ENCODE measurements at places on chromosomes 4 and X.
A peak's percentile ranks its signal among the peaks of the same experiment; 100 is the strongest.

DNA sequence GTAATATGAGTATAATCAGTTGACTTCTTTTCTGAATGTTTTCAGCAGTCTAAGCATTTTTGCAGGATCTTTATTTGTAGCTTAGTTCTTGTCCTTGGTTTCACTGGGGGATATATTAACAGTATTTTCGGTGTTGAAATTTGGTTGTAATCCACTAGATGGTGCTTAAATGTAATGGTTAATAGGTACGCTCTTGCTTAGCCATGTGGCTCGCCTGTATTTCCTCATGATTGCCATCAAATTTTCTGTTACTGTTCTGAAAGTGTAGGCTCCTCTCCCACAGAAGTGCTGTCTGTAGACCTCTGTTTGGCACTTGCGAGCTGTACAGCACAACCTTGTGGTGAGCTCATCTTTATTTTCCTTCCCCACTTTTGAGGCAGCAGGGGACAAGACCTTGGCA is 3.9 kb upstream of the FAAH2 start:
- DNase-seq, result no peak

GRCh38 chr4:2249526-2250356 is 7.8 kb upstream of the HAUS3 start:
- no peak for DNase-seq

GRCh38 chrX:96776966-96777365 is 92.3 kb downstream of the DIAPH2 start:
- no peak for DNase-seq

DNA sequence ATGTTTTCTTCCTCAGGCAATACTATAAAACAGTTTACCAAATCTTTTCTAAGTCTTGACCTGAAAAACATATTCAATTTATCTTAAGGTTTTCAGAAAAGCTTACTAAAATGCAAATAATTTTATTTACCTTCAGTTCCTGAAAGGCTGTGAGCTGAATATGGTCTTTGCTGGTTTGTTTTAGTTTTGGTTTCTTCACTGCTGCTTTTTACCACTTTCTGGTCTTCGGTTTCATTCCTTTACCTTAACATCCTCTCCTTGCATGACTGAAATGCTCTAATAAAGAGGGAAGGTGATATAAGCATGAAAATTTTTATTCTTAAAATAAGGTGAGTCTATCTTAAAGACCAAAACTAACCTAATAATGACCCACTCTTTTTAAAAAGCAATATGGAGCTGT is 97.1 kb upstream of the NRK start:
- no peak for DNase-seq

DNA sequence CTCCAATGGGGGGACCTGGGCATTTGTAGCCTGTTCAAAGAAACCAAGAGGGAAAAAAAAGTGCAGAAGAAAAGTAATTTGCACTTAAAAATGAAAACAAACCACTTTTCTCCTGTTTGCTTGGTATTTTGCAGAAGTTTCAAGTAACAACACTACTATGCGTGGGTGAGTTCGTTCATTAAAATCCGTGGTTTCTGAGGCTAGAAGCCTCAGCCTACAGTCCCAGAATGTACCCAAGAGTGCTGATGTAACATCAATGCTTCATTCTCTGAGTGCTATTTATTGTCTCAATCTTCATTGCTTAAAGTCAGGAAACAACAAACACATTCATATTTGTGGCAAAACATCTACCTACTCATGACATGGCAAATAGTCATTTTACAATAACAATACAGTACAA is 29.2 kb downstream of the LGI2 start:
- no peak for DNase-seq

- DNase-seq, result no peak
Observed at GRCh38 chr4:139735381-139736273, 70.0 kb downstream of the MGST2 start.

GRCh38 chrX:24282381-24283126 is 31.3 kb downstream of the SUPT20HL2 start:
- DNase-seq, result no peak

- no peak for DNase-seq
Observed at GRCh38 chrX:105723966-105724735, 98.2 kb upstream of the NRK start.

- no peak for DNase-seq
Observed at GRCh38 chr4:108227923-108228322, 59.2 kb upstream of the LEF1 start.

- DNase-seq, result no peak
Observed at GRCh38 chr4:70759627-70760026, 37.9 kb downstream of the RUFY3 start.

GRCh38 chr4:188942606-188943005 is 803.4 kb downstream of the TRIML1 start:
- no peak for DNase-seq

- no peak for DNase-seq
Observed at GRCh38 chrX:19886375-19886774, 1.0 kb downstream of the SH3KBP1 start.

DNA sequence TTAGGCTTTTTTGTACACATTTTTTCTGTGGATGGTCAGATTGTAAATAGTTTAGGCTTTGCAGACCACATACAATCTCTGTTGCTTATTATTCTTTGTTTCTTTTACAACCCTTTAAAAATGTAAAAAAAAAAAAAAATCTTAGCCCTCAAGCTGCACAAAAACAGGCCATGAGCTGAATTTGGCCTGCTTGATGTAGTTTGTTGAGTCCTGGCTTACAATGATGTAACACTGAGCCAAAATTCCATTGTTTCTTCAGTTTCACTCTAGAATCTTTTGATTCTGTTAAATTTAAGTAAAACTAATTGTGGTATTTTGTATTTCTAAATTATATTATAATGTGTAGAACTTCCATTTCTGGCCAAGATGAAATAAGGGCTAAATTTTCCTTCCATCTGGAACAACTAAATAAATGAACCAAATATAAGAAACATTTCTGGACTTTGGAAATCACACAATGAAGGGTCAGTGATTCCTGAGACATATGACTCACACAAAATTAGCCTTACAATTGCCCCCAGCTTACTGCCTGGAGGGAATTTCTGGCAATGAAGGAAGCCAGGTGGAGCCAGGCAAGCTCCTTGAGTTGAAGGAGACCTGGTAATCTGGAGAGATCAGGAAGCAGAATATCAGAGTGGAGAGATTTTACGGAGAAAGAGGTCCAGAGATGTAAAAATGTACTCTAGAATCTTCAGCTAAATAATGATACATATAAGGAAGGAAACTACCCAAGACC is 29.8 kb downstream of the IQCM start:
- no peak for DNase-seq

GRCh38 chr4:102759831-102760644 is 730 bp downstream of the MANBA start:
- peak; percentile 1 for DNase-seq

DNA sequence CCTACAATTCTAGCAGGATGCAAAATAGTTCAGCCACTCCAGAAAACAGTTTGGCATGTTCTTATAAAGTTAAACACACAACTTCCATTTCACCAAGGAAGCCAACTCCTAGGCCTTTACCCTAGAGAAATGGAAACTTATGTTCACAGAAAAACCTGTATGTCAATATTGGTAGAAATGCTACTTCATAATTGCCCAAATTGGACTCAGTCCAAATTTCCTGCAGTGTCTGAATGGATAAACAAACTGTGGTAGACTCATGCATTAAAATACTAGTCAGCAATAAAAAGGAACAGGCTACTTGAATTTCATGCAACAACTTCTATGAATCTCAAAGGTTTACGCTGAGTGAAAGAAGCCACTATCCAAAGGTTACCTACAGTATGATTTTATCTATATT is 1738.8 kb upstream of the IGFBP7 start:
- no peak for DNase-seq

DNA sequence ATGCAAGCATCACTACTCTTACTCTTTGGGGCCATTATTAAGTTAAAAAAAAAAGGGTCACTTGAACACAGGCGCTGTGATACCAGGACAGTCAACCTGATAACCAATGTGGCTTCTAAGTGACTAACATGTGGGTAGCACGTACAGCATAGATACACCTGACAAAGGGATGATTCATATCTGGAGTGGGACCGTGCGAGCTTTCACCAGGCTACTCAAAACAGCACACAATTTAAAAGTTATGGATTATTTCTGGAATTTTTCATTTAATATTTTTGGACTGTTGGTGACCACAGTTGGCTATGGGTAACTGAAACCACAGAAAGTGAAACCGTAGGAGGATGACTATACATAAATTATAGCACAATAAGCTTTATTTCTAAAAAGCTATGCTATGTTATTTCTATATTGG is 113.8 kb upstream of the STIM2 start:
- DNase-seq, result peak; percentile 13

GRCh38 chr4:185598846-185599552 is 63.7 kb upstream of the PDLIM3 start:
- DNase-seq, result no peak

- no peak for DNase-seq
Observed at GRCh38 chr4:69773484-69773883, 13.1 kb upstream of the SULT1B1 start.

DNA sequence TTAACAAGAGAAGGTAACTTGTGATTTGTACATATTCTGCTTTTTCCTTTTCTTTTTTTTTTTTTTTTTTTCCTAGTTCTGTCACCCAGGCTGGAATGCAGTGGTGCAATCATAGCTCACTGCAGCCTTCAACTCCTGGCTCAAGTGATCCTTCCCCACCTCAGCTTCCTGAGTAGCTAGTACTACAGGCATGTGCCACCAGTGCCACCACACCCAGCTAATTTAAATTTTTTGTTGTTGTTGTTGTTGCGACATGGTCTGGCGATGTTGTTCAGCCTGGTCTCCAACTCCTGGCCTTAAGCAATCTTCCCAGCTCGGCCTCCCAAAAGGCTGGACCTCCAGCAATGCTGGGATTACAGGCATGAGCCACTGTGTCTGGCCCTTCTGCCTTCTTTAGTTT is 1.5 kb upstream of the TACR3 start:
- DNase-seq, result no peak

- DNase-seq, result no peak
Observed at GRCh38 chrX:38347136-38347535, 5.3 kb upstream of the OTC start.

- DNase-seq, result no peak
Observed at GRCh38 chrX:64570204-64570603, 175.0 kb upstream of the MTMR8 start.

- DNase-seq, result no peak
Observed at GRCh38 chr4:76977736-76978350, 28.3 kb downstream of the SEPTIN11 start.

DNA sequence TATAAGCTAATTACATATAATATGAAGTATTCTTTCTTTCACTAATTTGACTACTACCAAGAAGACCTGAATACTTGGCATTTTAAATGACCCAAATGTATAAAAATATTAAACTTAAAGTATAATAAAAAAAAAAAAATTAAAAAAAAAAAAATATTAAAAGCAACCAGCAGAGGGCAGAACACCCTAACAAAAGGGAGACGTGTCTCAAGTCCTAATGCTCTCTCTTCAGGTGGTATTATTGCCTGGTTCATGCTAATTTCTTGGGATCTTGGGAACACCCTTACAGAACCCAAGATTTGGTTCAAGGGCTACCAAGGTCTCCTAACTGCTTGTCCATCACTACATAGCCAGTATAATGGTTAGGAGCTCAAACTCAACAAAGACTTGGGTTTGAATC is 754.8 kb downstream of the RAB28 start:
- no peak for DNase-seq

- no peak for DNase-seq
Observed at GRCh38 chr4:5899881-5900280, 7.0 kb upstream of the CRMP1 start.

DNA sequence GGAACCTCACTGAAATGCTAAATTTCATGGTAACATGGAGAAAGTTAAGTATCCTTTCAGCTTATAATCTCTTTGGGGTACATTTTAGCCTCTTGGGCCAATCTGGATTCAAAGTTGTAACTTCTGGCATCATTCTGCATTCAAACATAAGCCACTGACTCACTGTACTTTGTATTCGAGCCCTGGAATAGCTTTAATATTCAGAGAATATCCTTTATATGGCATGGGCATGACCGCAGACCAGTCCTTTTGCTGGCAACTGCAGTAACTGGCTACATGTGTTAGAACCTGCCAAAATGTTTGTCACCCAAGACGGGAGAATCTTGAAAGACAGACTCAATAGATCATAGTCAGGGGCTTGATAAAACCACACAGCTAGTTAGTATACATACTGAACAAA is 3.3 kb downstream of the GASK1B start:
- no peak for DNase-seq

DNA sequence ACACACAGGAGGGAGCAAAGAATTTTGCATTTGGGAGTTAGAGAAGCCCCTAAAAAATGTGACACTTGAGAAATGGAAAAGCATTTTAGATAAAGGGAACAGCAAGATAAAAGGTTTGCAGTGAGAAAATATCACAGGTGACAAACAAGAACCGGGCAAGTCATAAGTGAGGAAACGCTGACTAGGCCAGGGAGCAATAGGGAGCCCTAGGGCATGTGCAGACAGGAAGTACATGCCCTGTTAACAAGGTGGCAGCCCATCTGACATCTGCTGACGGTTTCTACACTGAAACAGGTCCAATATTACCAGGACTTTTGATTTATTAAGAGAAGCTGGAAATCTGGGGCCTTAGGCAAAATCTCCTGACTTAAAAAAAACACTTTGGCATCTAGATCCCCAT is 4.0 kb upstream of the IL13RA1 start:
- no peak for DNase-seq

DNA sequence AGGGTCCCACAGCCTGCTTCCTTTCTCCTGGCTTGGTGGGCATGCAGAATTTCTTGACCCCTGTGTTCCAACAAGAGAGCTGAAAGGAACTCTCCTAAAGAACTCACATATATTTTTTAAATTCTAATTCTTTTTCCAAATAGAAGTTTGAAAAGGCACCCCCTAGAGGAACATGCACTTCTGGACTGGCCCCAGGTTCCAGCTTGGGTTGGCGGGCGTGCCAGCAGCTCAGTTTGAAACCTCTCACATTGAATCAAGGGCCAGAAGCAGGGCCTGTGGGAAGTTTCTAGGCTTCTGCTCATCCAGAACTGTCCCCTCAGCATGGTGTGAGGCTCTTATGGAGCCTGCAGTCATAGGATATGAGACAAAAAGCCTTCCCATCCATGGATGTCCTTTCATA is 132.6 kb downstream of the ATG4A start:
- DNase-seq, result no peak

- DNase-seq, result no peak
Observed at GRCh38 chr4:70681704-70682103, 6.6 kb upstream of the UTP3 start.

- no peak for DNase-seq
Observed at GRCh38 chr4:113745711-113746110, 15.8 kb downstream of the CAMK2D start.

DNA sequence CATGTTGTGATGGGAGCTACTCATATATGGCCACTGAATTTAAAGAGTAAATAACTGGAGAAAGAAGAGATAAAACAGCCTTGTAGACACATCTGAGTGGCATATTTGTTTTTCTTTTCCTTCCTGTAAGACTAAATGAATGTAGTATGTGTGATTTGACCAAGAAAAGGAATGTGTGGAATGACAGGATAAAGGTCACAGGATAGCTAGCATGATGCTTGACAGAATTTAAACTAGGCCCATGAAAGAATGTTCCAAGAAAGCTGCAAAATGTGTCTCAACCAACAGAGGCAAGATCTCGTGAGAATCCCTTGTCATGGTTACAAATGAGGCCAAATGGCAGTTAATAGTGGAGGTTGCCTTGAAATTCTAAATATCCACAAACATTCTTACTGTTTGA is 137.0 kb downstream of the KCNIP4 start:
- no peak for DNase-seq

Measured in activated T-cell treated with anti-CD3 and anti-CD28 coated beads for 24 hours (primary cell).